PC-9 (cell line): ENCODE measurements at places on chromosomes 12 and 14. TPM values are rescaled to one million over a fixed set of nuclear protein-coding genes. Genes with fewer than 3 reads are reported as not detected.

Gene TPPP2
- total RNA-seq = not detected in 2 replicates

GRCh38 chr12:120847814-120848213 is 56.3 kb downstream of the SPPL3 start:
- H3K4me1 ChIP-seq = peaks cover 16% of the 10 kb centered on the region
- no peak overlapping the region for H3K4me3 ChIP-seq
- no peaks in the 10 kb centered on the region for H3K27me3 ChIP-seq
- no peak overlapping the region for H3K27ac ChIP-seq

DNA sequence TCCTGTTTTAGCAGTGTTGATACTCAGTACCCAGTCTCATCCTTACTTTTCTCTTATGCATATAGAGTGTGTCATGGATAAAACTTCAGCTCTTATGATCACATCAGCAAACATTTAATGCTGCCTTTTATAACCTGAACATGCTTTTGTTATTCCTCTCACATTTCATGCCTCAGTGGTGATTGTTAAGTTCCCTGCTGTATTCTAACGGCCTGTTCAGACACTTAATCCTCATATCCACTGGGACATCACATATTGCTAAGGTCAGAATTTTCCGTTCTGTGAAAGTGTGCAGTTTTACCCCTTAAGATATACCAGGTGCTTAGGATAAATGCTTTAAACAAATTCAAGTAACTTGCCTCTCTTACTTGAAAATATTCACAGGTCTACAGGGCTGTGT is 268.7 kb upstream of the SEL1L start:
- no peak for DNase-seq
- H3K27ac ChIP-seq = no peak overlapping the region
- no peaks in the 10 kb centered on the region for H3K27me3 ChIP-seq
- H3K36me3 ChIP-seq = no peaks in the 10 kb centered on the region
- no peaks in the 10 kb centered on the region for H3K4me1 ChIP-seq
- no peak overlapping the region for H3K4me3 ChIP-seq

DNA sequence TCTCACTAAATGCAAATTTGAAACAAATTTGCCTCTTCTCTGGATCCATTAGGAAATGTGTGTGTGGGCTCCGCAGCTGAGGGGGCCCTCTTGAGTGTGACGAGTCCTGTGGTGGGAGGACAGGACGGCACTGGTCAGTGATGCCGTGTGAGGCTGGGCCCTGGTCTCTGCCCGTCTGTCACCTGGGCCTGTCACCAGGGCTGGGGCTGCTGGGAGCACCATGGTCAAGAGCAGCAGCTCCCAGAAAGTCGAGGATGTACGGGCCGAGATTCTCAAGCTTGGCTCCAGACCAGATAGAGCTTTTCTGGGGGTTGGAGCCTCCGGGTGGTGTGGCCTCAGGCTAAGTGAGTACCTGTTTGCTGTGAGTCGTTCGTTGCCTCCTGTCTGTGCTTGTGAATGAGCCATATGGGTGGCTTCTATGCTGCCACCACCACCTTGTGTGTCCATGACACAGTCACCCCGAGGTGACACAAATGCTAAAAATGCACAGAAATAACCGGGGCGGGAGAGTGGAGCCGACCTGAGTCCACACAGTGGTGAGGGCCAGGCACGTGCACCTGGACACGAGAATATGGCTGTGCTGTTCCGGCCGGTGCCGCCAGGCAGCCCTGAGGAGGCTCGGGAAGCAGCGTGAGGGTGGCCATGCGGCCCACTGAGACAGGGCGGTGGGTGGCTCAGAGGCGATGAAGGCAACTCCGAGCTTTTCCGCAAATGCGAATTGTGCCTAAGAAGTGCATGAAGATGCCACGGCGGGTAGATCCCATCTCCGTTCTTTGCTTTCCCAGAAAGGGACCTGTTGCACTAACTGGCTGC is 8.7 kb downstream of the PGAM5 start:
- H3K4me1 ChIP-seq = no peaks in the 10 kb centered on the region
- DNase-seq = no peak
- no peaks in the 10 kb centered on the region for H3K27me3 ChIP-seq
- peaks cover 20% of the 10 kb centered on the region for H3K36me3 ChIP-seq

DNA sequence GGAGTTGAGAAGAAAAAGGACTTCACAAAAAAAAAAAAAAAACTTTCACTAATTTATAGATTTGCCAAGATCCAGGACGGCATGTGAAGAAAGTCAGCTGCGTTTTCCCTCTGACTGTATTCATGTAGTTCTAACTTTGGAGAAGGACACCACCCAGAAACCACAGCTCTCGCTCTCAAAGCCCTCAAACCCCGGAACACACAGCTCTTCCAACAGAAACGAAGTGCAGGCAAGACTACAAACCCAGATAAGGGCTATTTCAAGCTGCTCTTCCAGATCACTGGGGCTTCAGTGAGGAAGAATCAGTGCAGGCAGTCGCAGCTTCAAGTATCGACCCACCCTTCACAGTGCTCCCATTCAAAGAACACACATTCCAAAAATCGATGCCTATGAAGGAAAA is 13.2 kb downstream of the KCNH5 start:
- no peaks in the 10 kb centered on the region for H3K36me3 ChIP-seq
- no peak overlapping the region for H3K4me3 ChIP-seq
- H3K27me3 ChIP-seq = no peaks in the 10 kb centered on the region
- no peak for DNase-seq
- H3K4me1 ChIP-seq = no peaks in the 10 kb centered on the region

GRCh38 chr12:46547421-46548354 is 175.1 kb upstream of the SLC38A2 start:
- no peak overlapping the region for H3K4me3 ChIP-seq
- no peaks in the 10 kb centered on the region for H3K36me3 ChIP-seq
- H3K4me1 ChIP-seq = peaks cover 40% of the 10 kb centered on the region
- no peaks in the 10 kb centered on the region for H3K27me3 ChIP-seq

DNA sequence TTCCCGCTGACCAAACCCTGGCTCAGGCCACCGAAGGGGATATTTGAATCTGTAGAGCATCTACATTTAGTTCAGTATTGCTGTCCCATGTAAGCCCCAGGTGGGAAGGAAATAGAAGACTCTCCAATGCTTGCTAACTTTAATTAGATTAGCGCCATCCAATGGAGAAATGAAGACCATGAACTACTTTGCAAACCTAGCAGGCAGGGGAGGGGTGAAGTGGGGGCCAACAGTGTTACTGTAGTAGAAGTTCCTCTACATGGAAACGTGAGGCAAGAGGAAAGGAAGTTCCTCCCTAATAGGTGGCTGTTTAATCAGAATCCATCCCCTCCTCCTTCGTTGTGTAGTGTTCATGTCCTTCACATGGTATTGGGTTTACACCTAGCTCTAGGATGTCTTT is 9.3 kb upstream of the DENND5B start:
- no peaks in the 10 kb centered on the region for H3K36me3 ChIP-seq
- DNase-seq = no peak
- no peak overlapping the region for H3K4me3 ChIP-seq
- no peaks in the 10 kb centered on the region for H3K4me1 ChIP-seq
- no peak overlapping the region for H3K27ac ChIP-seq
- no peaks in the 10 kb centered on the region for H3K27me3 ChIP-seq

GRCh38 chr12:48061938-48062719 is 43.8 kb downstream of the SENP1 start:
- no peak overlapping the region for H3K27ac ChIP-seq
- no peaks in the 10 kb centered on the region for H3K4me1 ChIP-seq
- H3K27me3 ChIP-seq = no peaks in the 10 kb centered on the region
- no peak overlapping the region for H3K4me3 ChIP-seq
- peaks cover 51% of the 10 kb centered on the region for H3K36me3 ChIP-seq

GRCh38 chr14:92787554-92787953 is 6.6 kb upstream of the GOLGA5 start:
- DNase-seq = no peak
- 0 out of 2 replicates have a peak overlapping the region, but pooled peaks have one; percentile 4 for H3K4me3 ChIP-seq
- no peaks in the 10 kb centered on the region for H3K27me3 ChIP-seq
- peaks cover 37% of the 10 kb centered on the region for H3K4me1 ChIP-seq
- H3K36me3 ChIP-seq = no peaks in the 10 kb centered on the region

GRCh38 chr14:52883658-52884057 is 67.2 kb downstream of the FERMT2 start:
- H3K27me3 ChIP-seq = no peaks in the 10 kb centered on the region
- no peak for DNase-seq
- H3K36me3 ChIP-seq = no peaks in the 10 kb centered on the region

Gene SERPINA3
- total RNA-seq = not detected in 2 replicates

GRCh38 chr14:90890322-90891020 is 74.2 kb upstream of the TTC7B start:
- DNase-seq = no peak
- H3K36me3 ChIP-seq = no peaks in the 10 kb centered on the region
- no peak overlapping the region for H3K27ac ChIP-seq
- H3K4me3 ChIP-seq = no peak overlapping the region
- no peaks in the 10 kb centered on the region for H3K27me3 ChIP-seq

Gene PMEL
- 8.7 and 12.6 TPM in 2 replicates for total RNA-seq

GRCh38 chr14:60430276-60430675 is 55.6 kb downstream of the C14orf39 start:
- H3K4me1 ChIP-seq = no peaks in the 10 kb centered on the region
- H3K27me3 ChIP-seq = no peaks in the 10 kb centered on the region
- H3K36me3 ChIP-seq = no peaks in the 10 kb centered on the region
- DNase-seq = no peak
- H3K4me3 ChIP-seq = no peak overlapping the region

DNA sequence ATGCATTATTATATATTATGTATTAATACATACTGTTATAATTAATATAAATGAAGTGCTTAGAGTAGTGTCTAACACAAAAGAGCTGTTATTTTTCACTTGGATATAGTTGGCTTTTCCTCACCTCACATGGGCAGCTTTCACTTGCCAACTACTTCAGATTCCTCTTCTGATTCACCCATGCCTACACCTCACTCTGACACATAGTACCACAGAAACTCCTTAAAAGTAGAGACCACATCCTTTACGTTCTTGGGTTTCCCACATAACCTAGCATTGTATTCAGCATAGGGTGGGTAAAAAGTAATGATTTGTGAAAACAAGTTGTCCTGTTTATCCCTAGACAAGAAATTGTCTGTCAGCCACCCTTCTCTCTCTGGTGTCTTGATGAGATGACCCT is 61.0 kb downstream of the DIO2 start:
- H3K27me3 ChIP-seq = no peaks in the 10 kb centered on the region
- H3K27ac ChIP-seq = no peak overlapping the region
- no peak for DNase-seq
- H3K36me3 ChIP-seq = no peaks in the 10 kb centered on the region
- peaks cover 14% of the 10 kb centered on the region for H3K4me1 ChIP-seq
- no peak overlapping the region for H3K4me3 ChIP-seq

DNA sequence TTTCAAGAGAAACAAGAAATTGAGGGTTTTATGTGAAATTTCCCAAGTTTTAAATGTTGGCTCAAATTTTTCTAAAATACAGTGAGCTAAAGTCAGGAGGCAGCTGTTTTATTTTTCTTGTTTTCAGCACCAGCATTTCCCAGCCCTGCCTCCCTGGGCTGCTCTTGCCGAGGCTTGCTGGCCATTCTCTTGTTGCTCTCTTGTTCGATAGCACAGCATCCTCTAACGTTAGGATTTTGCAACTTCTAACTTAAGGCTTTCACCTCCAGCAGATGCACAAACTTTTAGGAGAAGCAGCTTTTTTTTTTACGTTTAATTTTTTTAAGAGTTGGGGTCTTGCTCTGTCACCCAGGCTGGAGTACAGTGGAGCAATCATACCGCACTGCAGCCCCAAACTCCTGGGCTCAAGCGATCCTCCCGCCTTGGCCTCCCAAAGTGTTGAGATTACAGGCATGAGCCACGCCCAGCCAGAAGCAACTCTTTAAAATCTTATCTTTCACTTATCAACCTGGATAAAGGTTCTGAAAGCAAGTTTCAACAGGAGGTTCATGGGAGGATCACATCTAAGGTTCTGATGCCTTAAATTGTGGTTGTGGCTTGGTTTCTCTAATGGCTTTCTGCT is 40.2 kb downstream of the B4GALNT3 start:
- H3K4me1 ChIP-seq = peaks cover 23% of the 10 kb centered on the region
- H3K4me3 ChIP-seq = no peak overlapping the region
- no peaks in the 10 kb centered on the region for H3K36me3 ChIP-seq
- H3K27ac ChIP-seq = no peak overlapping the region
- H3K27me3 ChIP-seq = 0 out of 2 replicates have a peak, but pooled peaks cover 3% of the 10 kb centered on the region

Gene NEUROD4
- not detected in 2 replicates for total RNA-seq

DNA sequence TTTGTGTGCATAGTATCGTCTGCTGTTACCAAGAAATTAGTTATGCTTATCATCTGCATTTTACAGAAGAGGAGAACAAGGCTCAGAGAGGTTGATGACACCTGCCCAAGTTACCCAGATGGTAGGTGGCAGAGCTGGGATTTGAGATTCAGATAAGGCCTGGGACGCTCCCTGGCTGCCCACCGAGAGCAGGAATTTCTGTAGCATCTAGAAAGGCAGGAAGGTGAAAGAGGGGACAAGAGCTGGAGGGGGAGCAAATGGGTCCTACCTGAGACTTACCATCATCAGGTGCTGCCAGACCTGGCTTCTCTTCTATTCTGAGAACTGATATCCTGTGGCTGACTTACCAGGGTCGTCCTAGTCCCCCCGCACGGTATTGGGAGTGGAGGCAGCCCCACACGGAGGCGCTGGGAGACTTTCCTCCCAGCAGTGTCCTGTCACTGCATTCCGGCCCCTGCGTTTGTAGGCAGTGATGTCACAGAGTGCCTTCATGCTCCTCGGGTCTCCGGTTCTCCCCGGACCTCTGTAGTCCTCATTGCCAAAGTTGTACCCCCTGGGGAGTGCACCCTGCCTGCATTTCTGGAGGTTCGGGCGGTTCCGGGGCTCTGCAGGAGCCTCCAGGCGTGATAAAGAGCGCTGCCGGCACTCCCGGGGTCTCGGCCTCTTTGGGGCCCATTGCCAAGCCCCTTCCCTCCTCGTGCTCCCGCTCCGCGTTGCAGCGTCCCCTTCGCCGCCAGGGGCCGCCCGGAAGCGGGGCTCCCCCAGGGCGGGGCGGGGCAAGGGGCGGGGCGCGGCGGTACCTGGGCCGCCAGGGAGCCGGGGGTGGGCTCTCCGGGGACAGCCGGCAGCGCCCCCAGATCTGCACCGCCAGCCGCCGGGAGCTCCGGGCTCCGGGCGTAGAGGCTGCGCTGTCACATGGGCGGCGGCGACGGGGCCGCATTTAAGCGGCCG is at the start of gene CABP1:
CABP1 (plus strand) TSS at position 856 of the 951 bp plus-strand sequence; CDS start at position 916, 60 bp downstream.
- no peak for DNase-seq
- H3K27ac ChIP-seq = no peak within 1 kb of the TSS
- peaks cover 27% of the 10 kb centered on the region for H3K27me3 ChIP-seq

GRCh38 chr14:71491931-71492330 is 440.3 kb upstream of the RGS6 start:
- no peaks in the 10 kb centered on the region for H3K36me3 ChIP-seq
- H3K27me3 ChIP-seq = no peaks in the 10 kb centered on the region
- DNase-seq = no peak
- no peak overlapping the region for H3K4me3 ChIP-seq

- H3K4me3 ChIP-seq = no peak overlapping the region
- no peaks in the 10 kb centered on the region for H3K27me3 ChIP-seq
- no peaks in the 10 kb centered on the region for H3K4me1 ChIP-seq
- H3K27ac ChIP-seq = no peak overlapping the region
Measured at GRCh38 chr14:101197595-101198397, 294.3 kb upstream of the RTL1 start.

GRCh38 chr12:68020049-68020448 is 30.8 kb downstream of the IFNG-AS1 start:
- no peaks in the 10 kb centered on the region for H3K36me3 ChIP-seq
- no peak for DNase-seq
- no peak overlapping the region for H3K27ac ChIP-seq
- no peak overlapping the region for H3K4me3 ChIP-seq
- no peaks in the 10 kb centered on the region for H3K27me3 ChIP-seq

GRCh38 chr12:23169696-23170013 is 544.7 kb downstream of the ETNK1 start:
- DNase-seq = no peak
- no peaks in the 10 kb centered on the region for H3K36me3 ChIP-seq
- H3K27ac ChIP-seq = no peak overlapping the region
- no peaks in the 10 kb centered on the region for H3K27me3 ChIP-seq
- no peaks in the 10 kb centered on the region for H3K4me1 ChIP-seq

GRCh38 chr12:71194657-71195056 is 36.9 kb upstream of the TSPAN8 start:
- no peak overlapping the region for H3K4me3 ChIP-seq
- no peaks in the 10 kb centered on the region for H3K27me3 ChIP-seq
- no peaks in the 10 kb centered on the region for H3K36me3 ChIP-seq
- no peak for DNase-seq
- H3K4me1 ChIP-seq = no peaks in the 10 kb centered on the region
- H3K27ac ChIP-seq = no peak overlapping the region
